K562 (cell line): ENCODE measurements at places on chromosomes 11 and 22.

GRCh38 chr22:19921544-19922081 lies 20.0 kb upstream of the COMT start:
- DNase-seq, result no peak

GRCh38 chr22:50114221-50115021 lies 24.6 kb downstream of the MOV10L1 start:
- DNase-seq, result no peak

DNA sequence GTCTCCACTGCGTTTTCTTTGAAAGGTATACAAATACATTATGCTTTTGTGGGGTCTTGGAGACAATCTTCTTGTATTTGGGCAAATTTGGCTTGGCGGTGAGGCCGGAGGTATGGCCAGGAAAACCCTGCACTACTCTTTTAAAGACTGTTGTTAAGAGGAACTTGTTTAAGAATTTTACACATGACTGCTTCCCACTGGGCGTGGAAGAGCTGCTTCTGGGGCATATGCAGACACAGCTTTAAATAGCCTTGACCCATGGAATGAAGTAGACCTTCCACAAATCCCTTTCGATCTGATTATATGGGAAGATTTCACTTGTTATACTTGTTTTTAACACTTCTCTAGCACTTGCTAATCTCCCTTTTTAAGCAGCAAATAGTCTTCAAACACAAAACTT lies 453.6 kb downstream of the MN1 start:
- DNase-seq, result no peak

DNA sequence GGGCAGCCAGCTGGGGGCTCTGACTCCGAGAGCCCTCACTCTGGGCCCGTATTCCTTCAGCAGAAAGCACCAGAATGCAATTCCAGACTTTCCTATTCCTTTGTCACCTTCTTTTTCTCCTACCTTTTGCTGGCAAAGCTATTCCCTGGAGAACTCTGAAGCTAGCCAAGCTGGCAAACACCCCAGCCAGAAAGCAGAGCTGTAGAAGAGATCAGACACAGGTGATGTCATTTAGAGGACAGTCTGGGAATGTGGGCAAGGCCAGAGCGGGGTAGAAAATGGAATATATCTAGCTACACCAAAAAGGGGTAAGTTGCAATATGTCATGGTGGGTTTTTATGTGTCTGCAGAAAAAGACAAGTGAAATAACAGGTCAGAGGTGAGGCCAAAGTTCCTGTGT lies 205.1 kb downstream of the NXPE2 start:
- DNase-seq, result no peak

- no peak for DNase-seq
These were observed 143.9 kb downstream of the INSC start for GRCh38 chr11:15258433-15259165.

DNA sequence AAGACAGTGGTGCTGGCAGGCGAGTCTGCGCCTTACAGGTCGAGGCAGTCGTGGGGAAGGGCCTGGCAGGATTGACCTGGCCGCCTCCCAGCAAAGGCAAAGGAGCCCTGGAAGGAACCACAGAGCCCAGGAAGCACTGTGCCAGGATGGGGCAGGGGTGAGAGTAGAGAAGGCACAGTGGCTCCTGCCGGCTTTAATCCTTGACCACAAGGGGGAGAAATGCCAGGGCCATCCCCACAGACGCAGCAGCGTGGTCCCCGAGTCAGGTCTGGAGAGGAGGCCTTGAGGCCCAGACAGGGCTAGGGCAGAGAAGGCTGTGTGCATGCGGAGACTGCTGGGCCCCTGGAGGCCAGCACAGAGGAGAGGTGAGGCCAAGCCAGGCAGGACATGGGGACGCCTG lies 9.9 kb upstream of the NDUFS8 start:
- no peak for DNase-seq

- no peak for DNase-seq
These were observed 83.6 kb downstream of the KCNJ1 start for GRCh38 chr11:128783513-128783912.

DNA sequence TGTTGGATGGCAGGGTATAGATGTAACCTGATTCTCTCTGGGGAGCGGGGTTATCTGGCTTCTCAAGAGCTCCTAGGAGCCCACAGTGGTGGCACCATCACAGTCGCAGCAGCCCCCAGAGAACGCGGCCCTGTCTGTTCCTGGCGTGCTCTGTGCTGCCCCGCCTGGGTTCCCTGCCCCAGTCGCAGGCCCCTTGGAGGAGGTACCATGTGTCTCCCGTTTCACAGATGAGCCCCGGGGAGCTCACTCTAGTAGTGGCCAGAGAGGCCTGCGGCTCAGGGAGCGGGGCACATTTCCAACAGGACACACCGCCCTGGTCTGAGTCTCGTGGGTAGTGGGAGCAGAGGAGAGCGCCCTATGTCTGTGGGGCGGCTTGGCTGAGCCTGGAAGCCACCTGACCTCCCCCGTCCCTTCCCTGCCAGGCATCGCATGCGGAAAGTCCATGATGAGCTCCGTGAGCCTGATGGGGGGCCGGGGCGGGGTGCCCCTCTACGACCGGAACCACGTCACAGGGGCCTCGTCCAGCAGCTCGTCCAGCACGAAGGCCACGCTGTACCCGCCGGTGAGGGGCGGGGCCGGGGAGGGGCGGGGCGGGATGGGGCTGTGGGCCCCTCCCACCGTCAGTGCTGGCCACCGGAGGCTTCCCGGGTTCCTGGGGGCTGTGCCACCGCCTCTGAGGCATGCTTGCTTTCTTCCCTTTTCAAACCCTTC lies 21.0 kb upstream of the PPP6R3 start:
- DNase-seq, result peak; percentile 56

DNA sequence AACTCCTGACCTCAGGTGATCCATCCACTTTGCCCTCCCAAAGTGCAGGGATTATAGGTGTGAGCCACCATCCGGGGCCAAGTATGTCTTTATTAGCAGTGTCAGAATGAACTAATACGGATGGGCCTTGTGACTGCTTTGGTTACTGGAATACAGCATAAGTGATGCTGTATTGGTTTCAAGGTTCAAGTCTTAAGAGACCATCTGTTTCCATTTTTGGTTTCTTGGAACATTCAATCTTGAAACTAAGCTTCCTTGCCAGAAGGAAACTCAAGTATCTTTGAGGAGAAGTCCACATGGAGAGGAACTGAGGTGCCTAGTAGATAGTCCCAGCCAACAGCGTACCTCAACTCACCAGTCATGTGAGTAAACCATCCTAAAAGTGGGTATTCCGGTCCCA lies 58.8 kb downstream of the APOL3 start:
- DNase-seq, result no peak

DNA sequence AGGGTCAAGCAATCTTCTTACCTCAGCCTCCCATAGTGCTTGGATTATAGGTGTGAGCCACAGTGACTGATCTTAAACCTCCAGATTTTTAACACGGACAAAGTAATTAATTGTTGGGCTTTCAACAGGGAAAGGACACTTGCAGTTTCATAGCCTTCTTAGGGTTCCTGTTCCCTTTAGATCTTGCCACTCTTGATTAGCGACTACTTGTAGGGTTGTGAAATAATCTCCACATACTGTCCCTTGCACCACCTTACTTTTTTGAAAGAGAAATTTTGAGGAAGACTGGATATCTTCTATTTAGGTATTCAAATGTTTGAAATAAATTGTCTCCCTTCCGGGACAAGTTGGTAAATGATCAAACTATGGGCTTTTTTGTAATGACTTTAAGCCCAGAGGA lies 7.6 kb downstream of the MS4A4E start:
- no peak for DNase-seq

DNA sequence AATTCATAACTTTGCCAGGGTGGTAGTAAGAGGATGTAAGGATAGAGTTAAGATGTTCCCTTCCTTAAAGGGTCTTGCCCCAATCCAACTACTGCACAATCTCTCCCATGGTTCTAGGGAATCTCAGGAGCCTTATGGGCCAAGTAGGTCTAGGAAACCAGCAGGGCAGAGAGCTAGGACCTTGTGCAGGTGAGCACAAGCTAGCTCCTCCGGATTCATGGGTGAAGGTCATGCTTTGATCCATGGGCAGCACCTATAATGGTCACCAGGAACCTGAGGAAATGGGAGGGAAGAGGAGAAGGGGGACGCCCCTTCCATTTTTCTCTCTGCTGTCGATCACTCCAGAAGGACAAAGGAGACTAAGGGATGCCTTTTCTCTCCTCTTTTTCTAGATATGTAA lies 16.8 kb downstream of the KCNJ11 start:
- DNase-seq, result peak; percentile 24

- DNase-seq, result peak; percentile 40
These were observed 34.1 kb downstream of the LIF start for GRCh38 chr22:30212363-30212995.

DNA sequence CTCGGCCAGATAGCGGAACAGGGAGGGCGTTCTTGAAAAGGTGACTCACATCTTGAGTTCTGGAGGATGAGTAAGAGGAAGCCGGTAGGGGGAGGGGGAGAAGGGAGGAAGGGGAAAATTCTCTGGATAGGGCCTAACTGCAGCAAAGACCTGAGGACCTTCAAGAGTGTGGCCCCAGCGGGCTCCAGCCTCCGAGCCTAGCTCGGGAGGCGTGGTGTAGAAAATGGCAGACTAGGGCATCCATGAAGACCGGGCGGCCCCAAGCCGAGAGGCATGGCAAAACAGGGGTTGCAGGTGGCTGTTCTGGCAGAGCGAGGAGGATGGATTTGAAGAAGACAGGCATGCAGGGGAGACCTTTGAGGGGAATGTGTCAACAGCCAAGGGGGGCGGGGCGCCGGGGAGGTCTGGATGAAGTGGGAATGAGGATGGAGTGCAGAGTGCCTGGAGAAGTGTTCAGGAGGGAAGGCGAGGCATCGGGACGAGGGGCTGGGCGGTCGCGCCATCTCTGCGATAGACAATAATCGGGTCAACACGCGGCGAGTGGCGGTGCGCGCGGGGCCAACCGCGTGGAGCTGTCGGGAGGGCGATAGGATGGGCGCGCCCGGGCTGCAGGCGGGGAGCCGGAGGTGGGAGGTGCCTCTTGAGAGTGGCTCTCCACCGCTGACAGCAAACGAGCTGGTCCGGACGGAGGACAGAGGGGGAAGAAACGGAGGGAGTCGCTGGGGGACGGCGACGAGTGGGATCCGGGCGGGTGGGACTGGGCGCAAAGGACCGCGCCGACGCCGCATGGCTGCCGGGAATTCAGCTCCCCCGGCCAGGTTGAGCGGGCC lies 40.0 kb upstream of the CREB3L1 start:
- peak; percentile 87 for DNase-seq

GRCh38 chr11:68543594-68543993 lies 83.0 kb downstream of the PPP6R3 start:
- DNase-seq, result no peak

- no peak for DNase-seq
These were observed 403.1 kb upstream of the CCDC90B start for GRCh38 chr11:83689144-83689780.

GRCh38 chr22:24938741-24939341 lies 7.7 kb downstream of the LHFPL7 start:
- DNase-seq, result peak; percentile 26
